ENCODE measurements at places on chromosomes 2 and 18. TPM values are rescaled to one million over a fixed set of nuclear protein-coding genes. Genes with fewer than 3 reads are reported as not detected.

GRCh38 chr2:178999476-178999875, 50.5 kb downstream of the CCDC141 start:
- DNase-seq = no peak

PROC gene
- total RNA-seq = not detected

- no peak for DNase-seq
Observed at GRCh38 chr2:104909317-104909716, 55.4 kb downstream of the POU3F3 start.

MPP4 gene
- 9.0 TPM for total RNA-seq

DNA sequence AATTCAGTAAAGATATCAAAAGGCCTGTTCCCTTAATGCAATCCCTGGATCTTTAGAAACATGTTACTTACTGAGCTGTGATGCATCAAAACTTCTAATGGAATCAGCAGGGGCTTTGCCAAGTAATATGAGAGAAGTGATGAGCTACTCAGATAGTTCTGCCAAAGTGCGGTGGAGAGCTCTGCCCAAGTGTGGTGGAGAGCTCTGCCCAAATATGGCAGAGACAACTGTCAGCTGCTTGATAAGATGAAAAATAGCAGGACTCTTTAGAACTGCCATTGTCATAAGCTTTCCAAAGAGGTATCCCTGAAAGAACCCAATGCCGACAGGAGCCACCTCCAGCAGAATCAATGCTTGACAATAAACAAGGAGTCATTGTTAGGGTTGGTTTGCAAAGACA, 167.9 kb upstream of the SLC39A10 start:
- no peak for DNase-seq

RGPD3 gene
- 0.20 TPM for total RNA-seq

- no peak for DNase-seq
Observed at GRCh38 chr2:73249636-73250035, 15.5 kb downstream of the CCT7 start.

DNA sequence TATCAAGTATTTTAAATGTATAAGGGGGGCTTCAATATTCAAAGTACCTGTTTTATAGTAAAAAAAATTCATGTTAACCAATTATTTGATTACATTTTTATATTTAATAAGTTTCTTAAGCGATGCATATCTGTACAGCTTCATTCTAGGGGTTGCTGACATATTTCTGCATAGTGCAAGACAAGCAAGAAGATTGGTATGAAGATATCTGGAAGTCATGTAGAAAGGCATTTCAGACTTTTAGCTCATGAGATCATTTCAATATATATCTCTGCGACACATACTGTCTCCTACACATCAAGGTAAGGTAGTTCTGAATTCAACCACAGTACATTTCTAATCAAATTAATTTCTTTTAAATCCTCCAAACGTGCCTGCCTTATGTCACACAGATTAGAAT, 73.1 kb downstream of the MEMO1 start:
- DNase-seq = no peak
